ENCODE measurements at places on chromosomes 1 and 21. TPM values are rescaled to one million over a fixed set of nuclear protein-coding genes. Genes with fewer than 3 reads are reported as not detected.

DNA sequence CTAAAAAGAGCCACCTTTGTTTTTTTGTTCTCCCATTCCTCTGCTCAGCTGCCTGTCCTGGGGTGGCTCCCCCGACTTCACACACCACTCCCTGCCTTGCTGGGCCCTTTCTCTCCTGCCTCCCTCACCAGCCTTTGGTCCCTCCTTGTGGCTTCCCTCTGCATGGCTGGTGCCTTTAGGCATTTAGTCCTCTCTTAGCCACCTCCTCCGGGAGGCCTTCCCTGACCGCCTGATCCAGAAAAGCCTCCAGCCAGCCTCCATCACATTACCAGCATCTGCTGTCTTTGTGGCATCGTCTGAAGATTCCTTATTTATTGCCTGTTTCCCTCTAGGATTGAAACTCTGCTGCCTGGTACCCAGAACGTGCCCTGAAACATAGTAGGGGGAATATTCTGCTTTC, 46.2 kb upstream of the ACOT11 start:
- DNase-seq, result no peak

DNA sequence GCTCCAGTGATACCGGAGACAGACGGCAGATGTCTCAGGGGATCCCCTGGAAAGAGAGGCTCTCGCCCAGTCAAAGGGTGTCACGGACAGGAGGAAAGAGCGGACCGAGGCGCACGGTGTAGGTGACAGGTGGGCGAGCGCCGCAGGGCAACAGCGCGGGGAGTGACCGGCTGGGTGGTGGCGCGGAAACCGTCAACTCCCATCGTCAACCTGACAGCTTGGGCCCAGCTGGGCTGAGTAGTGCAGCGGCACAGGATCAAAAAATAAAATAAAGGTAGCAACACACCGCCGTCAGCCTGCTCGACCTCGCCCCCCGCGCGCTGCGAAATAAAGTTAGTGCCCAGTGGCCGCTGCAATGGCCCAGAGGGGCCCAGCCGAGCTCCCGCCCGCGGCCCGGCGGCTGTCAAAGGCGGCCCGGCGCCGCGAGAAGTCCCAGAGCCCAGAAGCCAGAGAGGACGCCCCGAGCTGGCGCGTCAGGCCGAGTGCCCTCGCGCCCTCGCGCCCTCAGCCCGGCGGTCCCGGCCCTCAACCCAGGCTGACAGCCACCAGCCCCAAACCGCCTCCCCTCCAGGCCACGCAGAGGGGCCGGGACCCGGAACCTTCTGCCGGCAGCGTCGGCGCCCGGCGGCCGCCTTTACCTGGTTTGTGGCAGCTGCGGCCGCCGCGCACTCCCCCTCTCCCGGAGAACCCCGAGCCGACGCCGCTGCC, at the start of gene LYST:
Gene LYST (minus strand): TSS at position 702 of the 708 bp plus-strand sequence. CDS start 36,489 bp downstream, outside the sequence.
- DNase-seq, result peak; percentile 37

DNA sequence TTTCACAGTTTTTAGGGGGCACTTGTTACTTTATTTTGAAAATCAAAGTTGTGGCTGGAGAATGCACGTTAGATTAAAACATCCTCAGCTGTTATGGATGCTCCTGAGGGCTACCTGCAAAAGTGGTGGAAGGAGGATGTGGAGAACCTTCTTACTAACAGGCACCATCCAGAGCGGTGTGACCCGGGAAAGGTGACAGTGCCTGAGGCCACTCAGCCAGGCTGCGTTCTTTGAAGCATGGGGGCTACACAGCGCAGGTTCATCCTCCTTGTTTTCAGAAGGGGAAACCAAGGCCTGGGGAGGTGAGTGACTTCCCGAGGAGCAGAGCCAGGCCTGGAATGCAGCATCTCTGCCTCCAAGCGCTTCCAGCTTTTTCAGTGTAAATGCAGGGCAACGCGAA, 24.0 kb downstream of the DMRTB1 start:
- DNase-seq, result no peak

DNA sequence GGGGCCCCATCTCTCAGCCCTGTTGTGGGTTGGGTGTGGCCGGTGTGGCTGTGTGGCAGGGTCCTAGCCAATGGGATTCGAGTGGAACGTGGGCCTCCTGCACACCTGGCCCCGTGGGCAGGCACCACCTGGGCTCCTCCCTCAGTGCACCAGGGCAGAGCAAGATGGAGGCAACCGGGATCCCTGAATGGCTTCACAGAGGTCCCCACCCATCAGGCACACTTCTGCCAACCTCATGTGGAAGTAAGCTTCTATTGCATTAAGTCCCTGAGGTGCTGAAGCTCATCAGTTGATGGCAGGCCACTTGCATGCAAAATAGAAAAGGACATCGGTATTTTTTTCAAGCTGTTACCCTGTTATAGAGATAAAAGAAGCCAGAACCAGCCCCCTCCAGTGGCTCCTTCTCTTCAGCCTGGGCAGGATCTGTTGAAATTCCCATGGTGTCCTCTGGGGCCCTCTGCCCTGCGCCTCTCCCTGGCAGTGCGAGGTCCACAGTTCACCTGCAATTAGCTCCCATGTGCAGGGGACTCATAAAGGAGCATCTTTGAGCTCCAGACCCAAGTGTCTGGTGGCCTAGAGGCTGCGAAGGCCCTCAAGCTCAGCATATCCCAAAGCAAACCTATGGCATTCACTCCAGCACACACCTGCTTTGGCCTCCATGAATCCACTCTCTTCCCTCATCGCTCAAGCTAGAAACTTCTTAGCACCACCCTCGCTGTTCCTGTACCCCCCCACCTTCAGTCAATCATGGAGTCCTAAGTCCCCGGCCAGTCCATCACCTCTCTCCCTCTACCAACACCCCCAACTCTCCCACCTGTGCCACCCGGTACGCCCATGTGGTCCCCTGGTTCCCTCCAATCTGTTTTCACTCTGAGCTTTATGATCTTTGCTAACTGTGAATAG, 2.1 kb upstream of the SLC45A1 start:
- no peak for DNase-seq

- DNase-seq, result no peak
Observed at GRCh38 chr1:57671750-57672149, 247.9 kb upstream of the DAB1 start.

- DNase-seq, result no peak
Observed at GRCh38 chr1:39016604-39017171, 9.5 kb upstream of the NDUFS5 start.

GRCh38 chr1:73813716-73814115, 384.3 kb downstream of the LRRIQ3 start:
- no peak for DNase-seq

- no peak for DNase-seq
Observed at GRCh38 chr1:233620065-233620464, 6.2 kb downstream of the KCNK1 start.

DNA sequence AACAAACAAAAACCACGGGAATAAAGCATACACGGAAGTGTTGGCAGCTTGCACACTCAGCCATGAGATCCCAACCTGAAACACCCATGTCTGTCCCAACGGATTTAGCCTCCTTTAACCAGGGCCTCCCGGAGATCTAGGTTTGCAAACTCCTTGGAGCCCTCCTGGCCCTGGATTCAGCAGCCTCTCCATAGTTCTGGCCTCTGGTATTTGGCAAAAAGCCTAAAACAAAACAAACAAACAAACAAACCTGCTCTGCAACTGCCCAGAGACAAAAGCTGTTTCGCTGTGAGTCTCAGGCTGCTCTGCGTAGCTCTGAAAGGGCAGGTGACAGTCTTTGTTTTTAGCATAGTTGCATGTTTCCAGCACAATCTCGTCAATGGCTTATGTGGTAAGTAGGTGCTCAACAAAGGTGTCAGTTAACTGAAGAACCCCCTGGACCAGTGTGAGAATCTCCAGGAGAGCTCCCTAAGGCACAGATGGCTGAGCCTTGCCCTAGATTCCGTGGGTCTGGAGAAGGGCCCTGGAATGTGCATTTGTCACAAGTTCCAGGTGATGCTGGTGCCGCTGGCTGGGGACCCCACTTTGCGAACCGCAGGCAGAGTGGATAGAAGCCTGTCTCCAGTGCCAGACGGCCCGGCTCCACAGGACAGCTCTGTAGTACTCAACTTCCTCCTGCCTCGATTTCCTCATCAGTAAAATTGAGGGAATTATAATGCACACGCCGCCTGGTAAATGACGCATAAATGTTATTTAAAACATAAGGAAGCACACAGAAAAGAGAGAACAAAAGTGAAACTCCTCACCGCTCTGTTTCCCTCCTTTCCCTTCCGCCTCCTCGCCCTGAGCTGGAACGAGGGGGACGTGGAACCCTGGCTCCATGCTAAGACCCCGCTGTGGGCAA, 86.2 kb downstream of the RIPK4 start:
- DNase-seq, result no peak

- no peak for DNase-seq
Observed at GRCh38 chr1:93330196-93330595, 15.5 kb upstream of the DR1 start.

GRCh38 chr21:45988366-45989347, 7.1 kb downstream of the COL6A1 start:
- no peak for DNase-seq

DNA sequence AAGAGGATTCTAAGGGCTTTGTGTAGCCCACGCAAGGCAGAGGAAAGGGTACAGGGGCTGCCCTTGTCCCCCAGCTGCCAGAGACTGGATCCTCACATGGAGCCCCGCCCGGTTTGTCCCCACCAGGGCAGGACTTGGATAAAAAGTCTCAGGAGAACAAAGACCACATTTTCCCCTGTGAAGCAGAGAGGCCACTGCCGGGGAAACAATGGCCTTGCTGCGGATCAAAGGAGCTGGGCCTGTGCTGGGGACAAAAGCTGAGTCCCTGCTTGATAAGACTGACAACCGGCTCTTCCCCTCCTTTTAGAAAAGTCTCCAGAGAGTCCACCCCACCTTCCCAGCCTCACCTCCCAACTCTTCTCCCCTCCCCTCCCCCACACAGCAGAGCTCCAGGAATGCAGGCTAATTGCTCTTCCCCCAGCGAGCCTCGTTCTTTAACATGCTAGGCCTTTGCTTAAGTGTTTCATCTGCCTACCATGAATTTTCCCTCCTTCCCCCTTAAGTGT, 142.4 kb downstream of the PLPP3 start:
- no peak for DNase-seq

DNA sequence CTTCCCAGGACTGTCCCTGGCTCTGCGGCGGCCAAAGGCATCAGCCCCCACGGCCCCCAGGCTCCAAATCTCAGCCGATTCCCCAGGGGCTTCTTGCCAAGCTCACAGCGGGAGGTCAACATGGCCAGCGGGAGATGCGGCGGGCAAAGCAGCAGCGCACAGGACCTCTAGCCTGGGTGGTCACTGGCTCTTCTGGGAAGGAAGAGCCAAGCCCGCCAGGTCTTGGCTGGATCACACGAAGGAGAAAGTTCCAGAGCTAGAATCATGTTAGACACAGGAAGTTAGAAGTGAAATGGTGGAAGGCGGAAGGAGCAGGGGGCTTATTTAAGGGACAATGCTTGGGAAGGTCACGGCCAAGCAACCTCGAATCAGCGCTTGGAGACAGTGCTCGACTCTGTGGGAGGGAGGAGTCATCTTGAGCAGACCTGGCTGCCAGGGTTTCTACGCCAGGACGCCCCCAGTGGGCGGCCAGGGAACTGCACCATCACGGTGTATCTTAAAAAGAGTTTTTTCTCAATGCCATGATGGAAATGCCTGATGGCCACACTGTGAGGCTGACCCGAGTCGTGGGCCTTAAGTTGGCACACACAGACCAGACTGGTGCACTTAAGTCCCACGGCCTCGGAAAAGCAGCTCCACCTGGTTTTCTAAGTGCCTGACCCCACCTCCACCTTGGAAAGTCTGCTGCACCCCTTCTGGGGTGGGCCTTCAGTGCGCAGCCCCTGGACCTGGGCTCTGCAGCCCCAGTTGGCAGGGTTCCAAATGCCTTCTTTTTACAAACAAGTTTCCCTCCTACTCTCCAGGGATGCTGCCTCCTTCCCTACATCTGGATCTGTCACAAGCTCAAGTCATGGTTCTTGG, 29.3 kb downstream of the SLC66A1 start:
- peak; percentile 77 for DNase-seq

DNA sequence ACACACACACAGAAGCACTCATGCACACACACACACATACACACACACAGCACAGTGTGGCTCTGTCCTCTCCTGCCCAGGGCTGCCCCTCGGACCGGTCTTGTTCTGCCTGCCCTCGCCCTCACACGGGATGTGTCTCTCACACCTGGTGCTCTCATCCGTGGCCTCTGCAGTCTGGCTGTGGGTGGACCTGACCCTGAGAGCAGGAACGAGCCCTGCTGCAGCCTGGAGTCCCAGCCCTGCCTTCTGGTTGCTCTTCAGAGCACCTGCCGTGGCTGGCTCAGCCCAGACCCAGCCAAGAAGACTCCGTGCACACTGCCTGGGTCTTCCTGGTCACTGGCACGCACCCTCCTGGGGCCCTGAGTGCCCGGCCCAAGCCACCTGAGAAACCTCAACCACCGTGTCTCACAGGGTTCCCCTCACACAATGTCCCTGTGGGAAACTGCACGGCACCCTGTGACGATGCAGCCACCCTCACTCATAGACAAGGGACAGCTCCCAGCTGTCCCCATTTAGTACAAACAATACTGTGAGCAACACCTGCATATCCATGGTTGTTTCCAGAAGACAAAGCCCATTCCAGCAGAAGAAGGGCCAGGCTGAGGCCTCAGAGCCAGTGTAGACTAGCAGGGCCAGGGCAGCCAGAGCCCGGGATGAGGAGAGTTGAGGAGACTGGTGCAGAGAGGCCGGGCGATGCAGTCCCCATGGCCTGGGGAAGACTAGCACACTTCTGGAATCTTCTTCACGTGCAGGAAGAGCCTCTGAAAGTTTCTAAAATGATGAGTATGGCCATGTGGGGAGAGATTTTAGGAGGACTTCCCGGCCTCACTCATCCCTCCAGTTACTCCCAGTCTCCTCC, 234.0 kb downstream of the NPHP4 start:
- DNase-seq, result no peak

DNA sequence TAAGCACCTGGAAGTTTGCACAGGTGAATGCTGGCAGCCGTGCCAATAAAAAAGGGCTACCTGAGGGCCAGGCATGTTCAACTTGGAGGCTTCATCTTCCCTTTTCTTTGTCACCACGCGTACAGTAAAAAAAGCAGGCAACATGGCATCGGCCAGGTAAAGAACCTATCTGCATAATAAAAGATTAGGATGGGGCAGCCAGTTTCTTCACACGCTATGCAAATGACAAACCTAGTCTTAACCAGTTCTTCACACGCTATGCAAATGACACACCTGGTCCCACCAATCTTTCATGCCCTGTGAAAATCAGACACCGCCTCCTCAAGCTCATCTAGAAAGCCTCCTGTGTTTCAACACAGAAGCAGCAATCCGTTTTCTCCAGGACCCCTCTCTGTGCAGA, 413.4 kb downstream of the HLX start:
- no peak for DNase-seq

DNA sequence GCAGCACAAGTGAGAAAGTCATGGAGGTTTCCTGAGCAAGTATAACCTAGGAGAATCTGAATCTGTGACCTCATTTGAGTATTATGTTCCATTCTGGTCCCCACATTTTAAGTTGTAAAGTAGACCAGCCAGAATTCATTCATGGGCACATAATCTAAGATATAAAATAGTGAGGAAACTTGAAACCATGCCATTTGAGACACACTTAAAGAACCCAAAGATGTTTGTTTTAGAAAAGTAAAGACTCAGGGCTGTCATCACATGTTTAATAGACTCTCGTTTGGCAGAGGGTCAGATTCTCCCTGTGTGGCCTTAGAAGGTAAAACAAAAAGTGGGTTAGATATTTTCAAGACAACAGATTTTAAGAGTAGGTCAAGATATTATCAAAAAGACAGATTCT, 6.4 kb downstream of the SZT2 start:
- no peak for DNase-seq

GRCh38 chr1:41864471-41865040, 54.2 kb downstream of the HIVEP3 start:
- peak; percentile 34 for DNase-seq

Gene CCDC24
- 2.6 TPM for total RNA-seq

Gene AKR7A3
- total RNA-seq, result 0.36 TPM

Gene TMEM82
- not detected for total RNA-seq

Gene SRGAP2C
- total RNA-seq, result 35.0 TPM

Gene RHBG
- total RNA-seq, result not detected

Gene HAO2
- not detected for total RNA-seq

Gene GFI1
- total RNA-seq, result 0.65 TPM

Gene WNT2B
- 1.8 TPM for total RNA-seq

Gene LAPTM5
- 0.18 TPM for total RNA-seq

Data from fibroblast of the aortic adventitia (primary cell).